Lung microvascular endothelial cell (primary cell): ENCODE measurements at places on chromosomes 1 and 21. TPM values are rescaled to one million over a fixed set of nuclear protein-coding genes. Genes with fewer than 3 reads are reported as not detected.

The PPFIA4 gene
- under 0.01 TPM in 2 replicates for total RNA-seq

The KDM5B gene
- 46.2 and 54.0 TPM in 2 replicates for total RNA-seq

The KRTAP7-1 gene
- total RNA-seq, result not detected in 2 replicates

The HSD3B1 gene
- not detected in 2 replicates for total RNA-seq

The NBPF3 gene
- 0.40 and 2.4 TPM in 2 replicates for total RNA-seq

The DISC1 gene
- total RNA-seq, result 3.0 and 4.1 TPM in 2 replicates

The SLC16A1 gene
- total RNA-seq, result 50.8 and 114 TPM in 2 replicates
